ENCODE measurements at places on chromosomes 16 and 17.

- DNase-seq: no peak
These were observed 16.0 kb downstream of the MPRIP start for GRCh38 chr17:17058304-17058703.

- no peak for DNase-seq
These were observed 99.3 kb downstream of the METRNL start for GRCh38 chr17:83178533-83179304.

DNA sequence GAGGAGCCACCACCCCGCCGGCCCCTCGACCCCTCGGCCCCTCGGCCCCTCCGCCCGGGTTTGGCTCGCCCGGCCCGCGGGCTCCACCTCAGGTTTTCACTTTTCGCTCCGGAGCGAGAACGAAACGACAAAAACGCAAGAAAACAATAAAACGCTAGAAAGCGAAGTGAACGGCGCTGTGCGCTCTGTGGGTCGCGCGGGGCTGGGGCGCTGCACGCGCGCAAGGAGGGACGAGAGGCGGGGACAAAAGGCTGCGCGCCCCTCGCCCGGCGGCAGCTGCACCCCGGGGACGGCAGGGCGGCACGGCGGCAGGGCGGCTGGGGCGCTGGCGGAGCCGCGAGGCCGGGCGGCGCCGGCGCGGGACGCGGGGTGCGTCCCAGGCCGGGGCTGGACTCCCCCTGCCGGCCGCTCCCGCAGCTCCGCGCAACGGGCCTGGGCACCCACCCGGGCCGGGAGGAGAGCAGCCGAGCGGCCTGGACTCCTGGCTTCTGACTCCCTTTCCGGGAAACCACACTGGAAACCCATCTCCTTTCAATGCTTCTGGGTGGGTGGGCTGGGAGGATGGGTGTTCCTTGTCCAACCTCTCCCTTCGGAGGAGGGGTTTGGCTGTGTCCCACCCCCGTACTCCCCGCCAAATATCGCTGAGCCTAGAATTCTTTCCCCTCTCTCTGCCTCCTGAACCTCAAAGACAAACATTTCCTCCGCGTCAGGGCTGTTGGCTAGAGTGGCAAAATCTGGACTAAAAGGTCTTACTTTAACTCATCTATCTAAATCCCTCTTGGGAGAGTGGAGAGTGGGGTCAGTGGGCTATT is 9.9 kb downstream of the TBX2 start:
- peak; percentile 24 for DNase-seq

DNA sequence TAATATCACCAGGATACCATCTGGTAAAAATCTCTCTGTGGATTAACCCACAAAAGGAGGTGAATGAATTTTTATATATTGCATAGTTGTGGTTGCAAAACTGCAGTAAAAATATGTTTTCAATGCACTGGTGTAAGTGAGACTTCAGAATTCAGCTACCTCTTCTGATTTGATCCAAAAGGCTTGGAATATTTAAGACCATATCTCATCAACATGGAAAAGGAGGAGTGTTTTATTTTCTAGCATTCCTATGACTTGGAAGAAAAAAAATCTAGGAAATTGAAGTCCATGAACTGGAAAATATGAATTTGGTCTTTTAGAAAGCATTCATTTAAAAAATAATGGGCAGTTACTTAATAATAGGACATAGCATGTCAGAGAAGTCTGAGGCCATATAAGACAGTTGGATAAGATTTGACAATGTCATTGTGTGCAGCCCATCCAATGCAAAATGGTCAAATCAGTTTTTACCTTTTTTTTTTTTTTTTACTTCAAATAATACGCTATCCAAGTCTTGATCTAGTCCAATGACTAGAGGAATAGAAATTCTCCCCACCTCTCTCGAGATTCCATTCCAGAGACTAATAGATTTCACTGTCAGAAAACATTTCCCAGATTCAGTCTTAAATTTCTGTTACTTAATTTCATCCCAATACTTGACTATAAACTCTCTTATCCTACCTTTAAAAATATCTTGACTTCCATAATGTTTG is 364.9 kb upstream of the PMFBP1 start:
- no peak for DNase-seq

- DNase-seq: peak; percentile 78
These were observed 5.4 kb downstream of the MYO1C start for GRCh38 chr17:1486802-1487695.
